ENCODE measurements at places on chromosomes 2 and 18.

DNA sequence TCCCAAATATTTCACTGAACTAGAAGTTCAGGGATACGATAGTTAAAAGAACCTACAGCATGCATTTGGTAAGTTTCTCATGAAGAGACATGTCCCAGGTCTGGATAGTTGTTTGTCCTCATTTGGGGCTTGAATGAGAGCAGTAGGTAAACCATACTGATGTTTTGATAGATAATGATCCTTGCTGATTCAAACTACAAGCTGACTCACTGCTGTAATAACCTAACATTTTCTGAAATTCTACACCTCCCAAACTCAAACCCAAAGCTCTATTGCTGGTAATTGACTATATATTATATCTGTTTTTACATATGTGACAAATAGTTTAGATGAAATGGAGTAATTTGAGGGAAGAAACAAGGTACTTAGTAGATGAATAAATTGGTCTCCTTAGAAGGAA lies 154.1 kb upstream of the BOD1L2 start:
- peak; percentile 71 for DNase-seq

- DNase-seq = peak; percentile 50
Measured at GRCh38 chr2:30208453-30208852, 22.9 kb upstream of the LBH start.

DNA sequence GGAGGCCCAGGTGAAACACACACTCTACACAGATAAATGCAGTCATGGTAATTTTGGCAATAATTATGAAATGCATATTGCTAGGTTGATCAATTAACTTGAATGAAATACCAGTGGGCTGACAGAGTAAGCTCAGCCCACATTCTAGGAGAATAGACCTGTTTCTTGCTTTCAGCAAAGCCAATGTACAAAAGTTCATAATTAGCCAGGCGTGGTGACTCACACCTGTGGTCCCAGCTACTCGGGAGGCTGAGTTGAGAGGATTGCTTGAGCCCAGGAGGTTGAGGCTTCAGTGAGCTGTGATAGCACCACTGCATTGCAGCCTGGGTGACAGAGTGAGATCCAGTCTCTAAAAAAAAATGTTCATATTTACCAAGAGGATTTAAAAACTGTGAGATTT lies 15.7 kb upstream of the MBP start:
- DNase-seq = no peak

- no peak for DNase-seq
Measured at GRCh38 chr2:168116448-168116847, 130.9 kb downstream of the STK39 start.

- no peak for DNase-seq
Measured at GRCh38 chr2:104865096-104865470, 11.2 kb downstream of the POU3F3 start.

DNA sequence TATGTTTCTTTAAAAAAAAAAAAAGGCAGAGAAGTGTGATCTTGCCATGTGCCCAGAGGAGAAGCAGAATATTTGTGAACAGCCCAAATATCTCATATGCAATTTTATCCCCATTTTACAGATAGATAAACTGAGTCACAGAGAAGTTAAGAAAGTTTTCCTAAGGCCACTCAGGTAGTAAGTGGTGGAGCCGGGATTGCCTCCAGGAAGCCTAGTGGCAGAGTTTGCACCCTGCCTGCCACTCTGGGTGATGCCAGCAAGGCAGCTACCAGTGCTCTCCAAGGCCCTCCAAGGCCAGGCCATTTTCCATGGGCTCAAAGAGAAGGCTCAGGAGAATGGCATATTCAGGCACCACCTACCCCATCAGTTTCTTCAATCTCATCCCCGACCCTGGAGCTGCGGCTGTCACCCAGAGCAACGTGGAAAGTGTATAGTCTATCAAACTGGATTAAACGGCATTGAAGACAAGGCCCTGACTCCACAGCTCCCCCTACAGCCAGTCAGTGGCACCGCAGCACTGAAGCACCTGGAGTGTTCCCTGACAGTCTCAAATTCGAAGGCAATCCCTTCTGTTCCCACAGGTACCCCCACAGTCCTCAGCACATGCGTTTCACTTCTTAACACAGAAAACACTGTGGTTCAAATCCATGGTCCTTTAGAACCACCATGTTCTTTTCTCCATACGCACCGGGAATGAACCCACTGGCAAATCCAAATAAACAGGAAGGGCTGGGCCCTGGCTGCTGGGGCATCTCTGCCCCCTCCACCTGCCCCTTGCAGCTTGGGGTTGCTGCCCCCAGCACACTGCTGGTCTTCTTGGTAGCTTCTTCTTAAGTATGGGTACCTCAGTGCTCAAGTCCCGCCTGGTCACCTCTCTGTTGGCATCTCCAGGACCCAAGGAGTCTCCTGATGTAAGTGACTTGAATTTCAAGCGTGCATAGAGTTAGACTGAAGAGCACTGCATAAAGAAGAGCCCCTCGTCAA lies 175.3 kb downstream of the INHBB start:
- peak; percentile 48 for DNase-seq

- DNase-seq = no peak
Measured at GRCh38 chr2:5070257-5070656, 621.9 kb upstream of the SOX11 start.

DNA sequence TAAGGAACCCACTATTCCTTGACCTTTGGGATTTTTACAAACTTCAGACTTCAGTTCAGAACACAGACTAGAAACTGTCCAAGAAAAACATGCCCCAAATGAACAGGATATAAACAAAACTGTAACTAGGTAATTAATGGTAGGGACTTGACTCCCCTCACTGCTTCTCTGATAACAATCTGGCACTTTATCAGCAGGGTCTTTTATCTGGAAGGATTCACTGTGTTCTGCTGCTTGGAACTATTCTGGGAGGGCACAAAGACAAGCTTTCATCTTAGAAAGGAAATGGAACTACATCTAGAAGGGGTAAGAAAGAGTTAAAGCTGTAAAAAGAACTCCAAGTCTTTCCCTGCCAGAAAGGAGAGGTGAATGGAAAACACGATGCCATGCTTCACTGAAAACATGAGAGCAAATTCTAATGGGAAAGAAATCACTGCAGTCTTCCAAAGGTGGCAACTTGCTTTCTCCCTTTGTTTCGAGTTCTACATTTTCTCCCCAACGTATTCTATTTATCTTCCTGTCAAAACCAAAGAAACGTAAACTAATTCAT lies 181.2 kb downstream of the THADA start:
- no peak for DNase-seq

DNA sequence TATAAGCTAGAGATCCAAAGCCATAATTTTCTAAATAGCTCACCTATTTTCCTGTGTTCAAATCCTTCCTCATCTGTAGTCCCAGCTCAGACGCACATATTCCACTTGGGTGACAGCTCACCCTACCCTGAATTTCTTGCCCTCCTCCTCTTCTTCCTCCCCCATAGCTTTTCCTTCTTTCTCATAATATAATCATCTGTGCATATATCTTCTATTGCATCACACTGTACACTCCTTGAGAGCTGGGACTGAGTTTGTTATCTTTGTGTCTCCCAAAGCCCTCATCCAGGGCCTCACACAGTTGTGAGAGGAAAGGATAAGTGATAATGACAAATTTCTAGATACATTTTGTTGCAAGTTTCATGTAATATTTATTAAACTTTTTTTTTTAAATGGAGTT lies 55.9 kb upstream of the RTN4 start:
- no peak for DNase-seq

GRCh38 chr2:85308896-85309555 lies 18.8 kb downstream of the TGOLN2 start:
- no peak for DNase-seq

DNA sequence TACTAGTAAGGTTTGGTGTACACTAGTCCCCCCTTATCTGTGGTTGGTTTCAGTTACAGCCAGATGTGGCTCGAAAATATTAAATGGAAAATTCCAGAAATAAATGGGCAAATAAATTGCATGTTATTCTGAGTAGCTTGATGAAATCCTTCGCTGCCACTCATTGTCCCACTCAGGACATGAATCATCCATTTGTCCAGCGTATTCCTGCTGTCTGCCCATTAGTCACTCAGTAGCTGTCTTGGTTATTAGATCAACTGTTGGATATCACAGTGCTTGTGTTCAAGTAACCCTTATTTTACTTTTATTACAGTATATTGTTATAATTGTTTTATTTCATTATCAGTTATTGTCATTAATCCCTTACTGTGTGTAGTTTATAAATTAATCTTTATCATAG lies 21.7 kb downstream of the ZDBF2 start:
- no peak for DNase-seq

DNA sequence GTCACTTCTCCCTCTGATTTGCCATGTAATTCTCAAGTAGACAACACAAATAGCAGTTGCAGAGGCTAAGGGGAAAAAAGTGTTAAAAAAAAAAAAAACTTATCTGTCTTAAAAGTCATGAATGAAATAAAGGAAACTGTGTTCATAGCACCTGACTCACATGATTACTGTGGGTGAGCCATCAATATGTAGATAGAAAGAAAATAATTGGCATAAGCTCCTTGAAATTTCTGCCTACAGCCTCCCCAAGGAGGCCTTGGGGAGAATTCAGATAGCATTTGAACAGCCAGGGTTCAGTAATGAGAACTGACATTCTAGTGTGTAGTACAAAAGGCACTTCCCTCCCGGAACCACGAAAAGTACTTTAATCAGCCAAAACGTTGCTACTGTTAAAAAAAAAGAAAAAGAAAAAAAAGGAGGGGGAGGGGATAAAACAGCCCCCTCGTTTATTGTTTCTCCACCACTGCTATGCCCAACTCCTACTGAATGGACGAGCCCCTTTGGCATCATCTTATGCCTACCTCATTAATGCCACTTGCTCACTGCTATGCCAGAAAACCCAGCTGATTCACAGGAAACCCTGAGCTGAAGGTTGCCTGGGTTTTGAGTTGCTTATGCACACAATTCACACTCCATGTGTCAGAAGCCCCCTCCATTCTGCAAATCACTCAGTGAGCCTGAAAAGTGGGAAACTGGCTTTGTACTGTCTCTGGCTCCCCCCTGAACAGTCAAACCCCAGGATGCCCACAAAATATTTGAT lies 65.5 kb upstream of the KLF7 start:
- DNase-seq = no peak

- no peak for DNase-seq
Measured at GRCh38 chr2:100405403-100406119, 11.9 kb downstream of the CHST10 start.

- DNase-seq = no peak
Measured at GRCh38 chr2:174048243-174048642, 83.1 kb upstream of the SP3 start.

DNA sequence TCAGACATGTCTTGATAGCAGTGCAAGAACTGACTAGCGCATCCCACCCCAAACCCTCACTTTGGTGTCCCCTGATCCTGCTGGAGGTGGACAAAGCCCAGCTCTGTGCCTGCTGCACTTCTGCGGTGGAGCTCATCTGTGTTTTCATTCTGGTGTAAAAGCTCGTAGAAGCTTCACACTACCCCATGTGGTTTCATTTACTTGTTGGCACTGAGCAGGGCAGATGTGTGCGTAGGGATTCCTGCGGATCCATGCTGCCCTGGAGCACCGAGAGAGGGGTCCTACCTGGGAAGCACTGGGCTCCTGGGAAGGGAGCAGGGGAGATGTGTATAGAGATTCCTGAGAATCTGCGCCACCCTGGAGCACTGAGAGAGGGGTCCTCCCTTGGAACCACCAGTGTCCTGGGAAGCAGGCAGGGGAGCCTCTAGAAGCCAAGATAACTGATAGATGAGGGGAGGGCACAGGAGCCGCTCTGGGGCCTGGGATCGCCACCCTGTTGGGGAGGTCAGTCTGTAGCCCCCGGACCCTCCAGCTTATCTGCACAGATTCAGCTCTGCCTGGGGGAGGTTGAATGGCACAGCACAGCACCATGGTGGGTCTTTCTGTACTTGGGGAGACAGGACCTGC lies 106.9 kb upstream of the OTOS start:
- DNase-seq = no peak

- DNase-seq = no peak
Measured at GRCh38 chr2:71878626-71879508, 268.8 kb downstream of the CYP26B1 start.

- peak; percentile 63 for DNase-seq
Measured at GRCh38 chr2:68943581-68944568, 8.8 kb downstream of the GKN2 start.

DNA sequence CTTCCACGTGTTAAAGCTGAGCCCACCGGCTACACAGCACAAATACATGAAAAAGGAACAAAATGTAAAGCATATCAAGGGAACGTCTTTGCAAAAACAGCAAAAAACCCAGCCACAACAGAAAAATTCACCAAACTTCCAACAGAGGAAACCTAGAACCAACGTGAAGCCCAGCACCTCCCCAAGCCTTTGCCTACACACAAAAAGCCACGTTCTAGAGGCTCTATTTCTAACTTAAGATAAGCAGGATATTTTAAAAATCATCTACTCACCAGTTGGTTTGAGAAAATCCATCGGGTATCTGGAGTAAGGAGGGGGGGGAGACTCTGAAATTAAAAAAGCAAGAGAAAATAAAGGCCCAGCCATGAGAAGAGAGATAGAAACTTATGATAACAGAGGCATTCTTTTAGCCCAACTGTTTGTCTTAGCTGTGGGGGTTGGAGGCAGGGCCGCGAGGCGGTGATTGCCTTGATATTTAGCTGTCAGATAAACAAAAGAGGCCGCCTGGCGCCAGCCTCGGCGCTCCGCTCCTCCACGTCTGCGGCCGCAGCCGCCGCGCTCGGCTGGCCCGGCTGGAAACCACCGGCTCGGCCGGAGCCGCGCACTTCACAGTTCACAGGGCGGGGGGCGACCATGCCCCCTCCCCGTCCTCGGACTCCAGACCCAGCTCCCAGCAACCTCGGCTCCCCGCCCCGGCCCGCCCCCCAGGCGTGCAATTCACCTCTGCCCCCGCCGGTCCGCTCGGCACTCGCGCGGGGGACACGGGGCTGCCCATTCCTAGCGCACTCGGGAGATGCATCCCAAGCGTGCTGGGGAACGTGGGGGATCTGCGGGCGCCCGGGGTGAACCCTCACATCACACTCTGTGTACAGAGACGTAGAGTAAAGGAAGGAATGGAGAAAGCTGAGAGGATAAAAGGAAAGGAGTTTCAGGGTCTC lies 2.4 kb downstream of the SMAD7 start:
- DNase-seq = peak; percentile 50

DNA sequence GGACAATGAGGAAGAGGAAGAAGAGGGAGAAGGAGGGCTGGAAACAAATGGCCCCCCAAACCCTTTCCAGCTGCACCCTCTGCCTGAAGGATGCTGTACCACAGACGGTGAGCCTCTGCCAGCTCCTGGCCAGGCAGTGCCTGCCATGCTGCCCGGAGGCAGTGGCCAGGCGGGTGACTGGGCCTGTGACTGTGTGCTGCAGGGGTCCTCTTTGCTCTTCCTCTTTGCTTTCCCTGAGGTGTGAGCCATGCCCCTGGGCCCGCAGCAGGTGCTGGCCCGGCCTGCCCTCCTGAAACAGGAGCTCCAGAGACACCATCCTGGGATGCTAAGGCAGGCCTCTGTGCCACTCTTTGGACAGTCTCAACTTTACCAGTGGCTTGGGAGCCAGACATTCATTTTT lies 28.6 kb downstream of the GREB1 start:
- no peak for DNase-seq

DNA sequence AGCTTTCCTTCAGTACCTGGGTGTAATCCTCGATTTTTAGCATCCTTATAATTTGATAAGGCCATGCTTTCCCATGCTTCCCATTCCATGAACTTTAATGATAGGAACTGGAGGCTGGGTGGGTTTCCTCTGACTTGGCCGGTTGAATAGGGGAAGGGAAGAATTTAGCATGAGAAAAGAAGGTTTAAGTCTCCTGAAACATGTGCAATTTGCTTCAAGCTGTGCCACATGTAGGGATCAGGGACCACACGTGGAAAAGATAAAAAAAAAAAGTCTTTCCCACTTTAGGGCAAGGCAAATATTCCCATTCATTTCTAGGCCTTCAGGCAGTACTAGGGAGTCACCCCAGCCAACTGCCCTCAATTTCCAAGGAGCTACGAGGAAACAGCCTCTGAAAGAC lies 900.3 kb downstream of the DSC3 start:
- DNase-seq = no peak

All from activated CD4-positive, alpha-beta T cell treated with anti-CD3 and anti-CD28 coated beads, Interleukin-10, Interleukin-2, amounts not matched to agents 100 ng/mL and 50 ng/mL, durations not matched to agents 16 hours and 8 hours (primary cell).